ENCODE measurements at places on chromosomes 2 and 18.

- DNase-seq: peak; percentile 8
These were observed 750.2 kb downstream of the SLC4A3 start for GRCh38 chr2:220377482-220378155.

DNA sequence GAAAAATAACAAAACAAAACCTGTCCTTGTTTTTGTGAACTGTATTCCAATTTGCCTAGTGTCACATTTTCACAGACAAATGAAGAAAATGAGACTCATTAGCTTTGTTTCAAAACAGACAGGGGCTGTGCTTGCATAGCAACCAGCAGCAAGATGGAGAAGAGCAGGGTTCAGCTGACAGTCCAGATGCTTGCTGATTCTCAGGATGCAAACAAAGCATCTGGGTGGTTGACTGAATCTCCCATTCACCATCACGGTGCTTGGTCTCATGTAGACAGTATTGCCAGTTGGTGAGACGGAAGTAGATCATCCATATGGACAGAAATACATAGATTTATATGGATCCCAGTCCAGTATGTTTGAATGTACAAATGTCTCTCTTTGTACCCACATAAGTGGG is 326.8 kb downstream of the CCDC85A start:
- no peak for DNase-seq

DNA sequence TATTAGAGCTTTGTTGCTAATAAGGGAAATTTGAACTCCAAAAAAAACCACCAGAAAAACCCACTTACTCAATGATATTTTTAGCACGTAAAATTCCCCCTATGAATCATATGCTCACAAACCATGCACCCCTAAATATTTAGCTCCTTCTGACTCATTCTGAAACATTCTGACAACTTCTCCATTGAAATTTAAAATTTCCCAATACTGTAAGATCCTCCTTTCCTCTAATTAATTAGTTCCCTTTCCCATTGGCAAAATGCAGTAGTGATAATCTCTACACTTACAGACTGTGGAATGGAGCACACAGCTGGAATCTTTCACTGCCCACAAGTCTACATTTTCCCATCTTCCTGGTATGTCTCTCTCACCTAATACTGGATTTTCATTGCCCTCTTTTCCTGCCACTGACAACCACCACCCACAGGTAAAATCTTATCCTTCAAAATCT is 215.8 kb upstream of the ACVR2A start:
- DNase-seq: no peak

DNA sequence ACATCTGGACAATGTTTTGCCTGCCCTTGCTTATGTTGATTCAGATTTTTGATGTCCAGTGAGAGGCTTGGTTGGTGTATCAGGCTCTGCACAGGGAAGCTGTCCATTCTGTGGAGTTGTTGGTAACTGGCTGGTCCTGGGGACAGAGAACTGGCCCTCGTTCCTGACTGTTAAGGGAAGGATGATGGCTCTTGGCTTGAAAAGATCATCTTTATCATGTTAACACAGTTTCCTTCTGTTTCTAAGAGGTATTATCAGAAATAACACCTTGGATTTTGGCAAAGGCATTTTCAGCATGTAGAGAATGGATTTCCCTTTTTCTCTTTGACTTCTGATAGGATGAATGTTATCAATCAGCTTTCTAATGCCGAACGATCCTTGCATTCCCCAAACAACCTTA is 19.3 kb downstream of the STK25 start:
- no peak for DNase-seq

GRCh38 chr2:8926356-8926755 is 77.1 kb downstream of the MBOAT2 start:
- no peak for DNase-seq

GRCh38 chr2:226064932-226065570 is 665.5 kb downstream of the NYAP2 start:
- DNase-seq: no peak

DNA sequence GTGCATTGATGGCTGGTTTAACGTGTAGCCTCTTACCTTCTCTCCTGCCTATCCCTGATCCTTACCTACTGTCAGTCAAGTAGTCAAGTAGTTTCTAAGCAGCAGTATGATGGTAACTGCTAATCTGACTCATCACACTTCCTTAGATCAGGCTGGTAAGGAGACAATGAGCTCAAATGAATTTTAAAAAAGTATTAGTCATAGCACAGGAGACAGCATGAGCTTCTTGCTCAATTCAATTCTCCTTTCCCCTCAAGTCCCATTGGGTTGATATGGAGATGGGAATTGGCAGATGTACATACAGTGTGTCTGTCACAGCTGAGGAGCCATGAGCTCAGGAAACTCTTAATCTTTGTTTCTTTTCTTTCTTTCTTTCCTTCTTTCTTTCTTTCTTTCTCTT is 799.7 kb downstream of the LRP1B start:
- DNase-seq: peak; percentile 94

- DNase-seq: no peak
These were observed 224.4 kb downstream of the RAB3GAP1 start for GRCh38 chr2:135276525-135276924.

DNA sequence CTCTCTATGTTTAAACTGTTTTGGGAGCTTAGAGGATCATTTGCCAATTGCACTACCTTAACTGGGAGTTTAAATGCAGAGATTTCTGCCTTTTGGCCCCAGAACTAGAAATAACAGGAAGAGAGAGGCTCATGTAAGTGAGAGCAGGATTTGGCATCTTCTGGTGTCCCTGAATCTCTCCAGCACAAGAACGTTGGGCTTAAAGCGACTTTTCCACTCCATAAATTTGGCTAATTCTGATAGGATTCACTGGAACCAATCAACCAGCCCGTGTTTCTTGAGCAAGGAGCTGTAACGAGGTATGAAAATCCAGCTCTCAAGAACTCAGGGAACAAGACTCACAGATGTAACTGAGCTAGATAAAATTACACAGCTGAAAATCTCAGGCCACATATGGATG is 181.0 kb downstream of the C1D start:
- DNase-seq: no peak

GRCh38 chr2:172704072-172704936 is 31.3 kb upstream of the RAPGEF4 start:
- DNase-seq: peak; percentile 64

- DNase-seq: no peak
These were observed 831.7 kb upstream of the LRRTM1 start for GRCh38 chr2:81136296-81136695.

- no peak for DNase-seq
These were observed 45.9 kb upstream of the TXNDC2 start for GRCh38 chr18:9839853-9840252.

- no peak for DNase-seq
These were observed 155.5 kb downstream of the MYT1L start for GRCh38 chr2:2175381-2176090.

DNA sequence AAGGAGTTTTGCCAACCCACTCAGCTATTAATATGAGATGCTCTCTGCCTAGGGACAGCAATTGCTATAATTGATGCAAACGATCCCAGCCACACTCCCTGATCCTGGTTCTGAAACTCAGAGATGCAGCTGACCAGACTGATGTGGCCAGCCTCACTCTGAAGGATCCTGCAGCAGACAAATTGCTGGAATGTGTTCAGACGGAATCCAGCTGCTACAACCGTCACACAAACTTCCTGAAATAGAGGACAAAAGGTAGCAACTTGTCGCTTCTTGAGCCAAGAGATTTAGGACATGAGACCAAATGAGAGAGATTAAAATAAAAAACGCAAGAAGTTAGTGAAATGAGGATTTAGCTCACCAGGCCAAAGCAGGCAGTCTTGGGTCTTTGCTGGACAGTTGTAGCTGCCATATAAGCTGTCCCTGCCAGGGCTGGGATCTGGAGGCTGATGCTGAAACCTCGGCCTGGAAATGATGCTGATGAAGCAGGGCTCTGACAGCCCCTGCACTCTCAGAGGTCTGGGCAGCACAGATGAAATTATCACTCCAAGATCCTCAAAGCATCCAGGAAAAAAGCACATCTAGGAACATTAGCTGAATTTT is 8.3 kb upstream of the YWHAQ start:
- DNase-seq: peak; percentile 52

DNA sequence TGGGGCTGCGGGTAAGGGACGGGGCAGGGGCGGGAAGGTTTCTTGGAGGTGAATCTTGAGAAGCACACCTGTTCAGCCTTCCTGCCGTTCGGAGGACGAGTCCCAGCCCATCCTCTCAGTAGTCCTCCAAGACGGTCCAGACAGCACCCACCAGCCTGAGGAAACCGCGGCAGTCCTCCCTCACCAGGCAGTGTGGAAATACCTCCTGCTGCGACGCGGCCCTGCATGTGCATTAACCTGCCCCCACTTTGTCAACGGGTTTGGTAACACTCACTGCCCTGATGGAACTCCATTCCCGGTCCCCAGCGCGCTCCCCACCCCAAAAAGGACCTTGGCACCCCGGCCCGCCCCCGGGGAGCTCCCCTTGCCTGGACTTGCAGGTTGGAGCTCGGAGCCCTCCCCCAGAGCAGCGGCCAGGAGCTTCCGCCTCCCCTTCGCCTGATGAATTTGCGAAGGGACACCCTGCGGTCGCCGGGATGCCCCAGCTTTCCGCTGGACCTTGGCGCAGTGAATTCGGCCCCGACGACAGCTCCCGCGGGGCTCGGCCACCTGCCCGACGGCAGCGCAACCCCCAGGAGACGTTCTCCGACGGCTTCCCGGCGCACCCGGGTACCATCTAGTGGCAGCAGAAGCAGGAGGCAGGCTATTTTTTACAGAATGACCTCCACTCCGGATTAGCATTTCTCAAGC is 31.5 kb downstream of the ACVR1C start:
- DNase-seq: peak; percentile 29

DNA sequence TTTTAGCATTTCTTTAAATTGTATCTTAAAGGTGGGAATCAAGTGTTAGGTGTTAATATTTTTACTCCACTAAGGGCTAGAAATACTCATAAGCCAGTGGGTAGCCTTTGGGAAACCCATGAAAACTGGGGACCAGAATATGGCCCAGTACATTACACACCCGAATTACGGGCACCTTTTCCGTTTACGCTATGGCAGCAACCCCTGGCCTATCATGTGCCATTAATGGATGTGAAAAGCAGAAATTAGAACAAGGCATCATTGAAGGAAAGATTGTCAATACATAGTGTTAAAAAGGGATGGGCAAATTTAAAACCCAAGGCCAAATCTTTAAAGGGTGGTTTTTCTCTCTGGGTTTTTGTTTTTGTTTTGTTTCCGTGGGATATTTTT is 781 bp downstream of the FARP2 start:
- DNase-seq: no peak

GRCh38 chr18:34978953-34979608 is 62.1 kb upstream of the MAPRE2 start:
- DNase-seq: peak; percentile 96

DNA sequence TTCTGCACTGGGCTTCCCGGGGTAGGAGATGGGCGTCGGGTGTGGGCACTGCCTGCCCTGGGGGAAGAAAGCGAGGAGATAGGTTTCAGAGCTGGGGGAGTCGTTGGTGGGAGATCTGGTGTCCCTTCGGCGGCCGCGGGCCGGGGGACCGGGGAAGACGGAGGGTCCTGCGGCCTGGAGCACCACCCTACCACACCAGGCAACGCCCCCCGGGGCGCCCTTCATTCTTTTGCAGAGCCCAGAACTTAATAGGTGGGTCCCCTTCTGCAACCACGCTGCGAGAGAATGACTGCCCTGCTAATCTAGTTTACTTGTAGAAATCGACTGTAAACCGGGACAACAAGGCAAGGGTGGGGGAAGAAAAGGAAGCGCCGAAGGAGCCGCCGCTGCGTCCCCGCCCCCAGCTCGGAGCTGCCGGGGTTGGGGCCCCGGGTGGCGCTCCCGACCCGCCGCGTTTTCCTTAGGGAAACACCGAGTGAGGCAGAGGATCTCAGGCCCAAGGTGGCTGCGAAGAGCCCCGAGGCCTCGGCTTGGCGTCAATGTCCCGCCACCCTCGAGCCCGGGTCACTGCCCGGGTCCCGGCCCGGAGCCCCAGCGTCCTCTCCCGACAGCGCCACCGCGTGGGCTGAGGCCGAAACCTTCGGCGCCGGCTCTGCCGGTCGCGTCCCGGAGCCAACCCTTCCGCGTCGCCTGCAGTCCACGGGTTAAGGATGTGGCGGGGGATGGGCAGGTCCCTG is 5.4 kb upstream of the SATB2 start:
- DNase-seq: peak; percentile 38

DNA sequence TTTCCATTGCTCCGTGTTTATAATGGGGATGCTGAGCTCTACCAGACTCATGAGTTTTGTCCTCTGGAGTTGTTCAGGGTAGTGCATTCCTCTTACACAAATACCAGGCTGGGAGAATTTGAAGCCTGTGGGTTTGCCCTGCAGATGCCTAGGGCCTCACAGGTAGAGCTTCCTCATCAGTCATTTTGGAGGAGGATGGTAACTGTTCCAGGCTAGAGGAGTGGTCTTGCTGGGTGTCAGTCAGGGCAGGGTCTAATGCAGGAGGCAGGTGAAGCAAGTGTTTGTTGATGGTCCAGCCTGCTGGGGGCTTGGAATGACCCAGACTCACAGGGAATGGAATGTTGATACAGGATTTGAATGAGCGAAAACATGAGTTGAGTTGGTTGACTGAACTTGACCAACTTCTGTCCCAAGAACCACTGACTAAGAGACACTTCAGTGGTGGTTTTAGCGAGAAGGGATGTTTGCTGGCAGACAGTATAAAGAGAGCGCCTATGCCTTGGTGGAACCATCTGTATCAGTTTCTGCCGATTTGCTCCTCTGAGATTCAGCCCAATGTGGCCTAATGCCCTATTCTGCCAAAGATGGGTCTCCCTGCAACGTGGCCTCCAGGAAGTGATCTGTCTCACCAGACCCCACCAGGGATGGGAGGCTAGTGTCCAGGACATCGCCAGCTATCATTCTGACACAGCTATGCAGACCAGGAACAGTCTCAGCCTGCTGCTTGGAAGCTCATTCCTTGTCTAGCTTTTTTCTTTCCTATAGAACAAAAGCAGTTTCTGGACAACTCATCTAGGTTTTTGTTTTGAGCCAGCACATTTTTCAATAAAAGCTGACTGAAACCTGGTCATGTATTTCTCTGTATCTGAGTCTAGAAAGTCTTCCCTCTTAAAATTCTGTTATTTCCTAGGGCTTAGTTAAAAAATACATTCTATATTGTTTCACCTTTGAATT is 9.3 kb downstream of the IL1R2 start:
- DNase-seq: no peak

DNA sequence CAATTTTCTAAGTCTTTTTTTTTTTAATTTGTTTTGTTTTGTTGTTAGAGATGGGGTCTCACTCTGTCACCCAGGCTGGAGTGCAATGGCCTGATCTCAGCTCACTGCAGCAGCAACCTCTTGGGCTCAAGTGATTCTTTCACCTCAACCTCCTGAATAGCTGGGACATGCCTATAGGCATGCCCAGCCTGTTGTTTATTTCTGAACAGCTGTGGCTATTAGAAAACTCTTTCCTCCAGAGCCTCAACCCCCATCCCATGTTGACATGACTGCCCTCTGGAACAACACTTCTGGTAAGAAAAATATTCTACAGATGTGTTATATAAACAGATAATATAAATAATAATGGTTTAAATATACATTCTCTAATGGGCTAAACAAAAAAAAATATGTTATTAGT is 44.4 kb upstream of the TWSG1 start:
- DNase-seq: peak; percentile 65

DNA sequence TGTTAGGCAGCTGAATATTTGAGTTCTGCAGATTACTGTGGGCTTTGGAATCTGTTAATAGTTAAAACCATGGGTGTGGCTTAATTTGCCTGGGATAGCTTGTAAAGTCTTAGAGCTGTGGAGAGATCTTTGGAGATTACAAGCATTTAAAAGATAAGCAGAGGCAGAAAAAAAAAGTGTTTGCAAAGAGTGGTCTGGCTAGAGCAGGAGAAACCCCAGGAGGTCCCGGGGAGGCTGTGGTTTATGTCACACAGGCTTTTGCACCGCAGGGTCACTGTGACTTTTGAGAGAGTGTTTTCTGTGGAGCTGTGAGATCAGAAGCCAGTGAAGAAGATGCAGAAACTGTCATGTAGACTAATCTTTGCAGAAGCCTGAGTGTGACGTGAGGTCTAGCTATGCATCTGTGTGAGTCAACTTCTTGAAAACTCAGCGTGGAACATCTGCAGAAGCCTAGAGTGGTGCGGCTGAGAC is 49.0 kb downstream of the SETBP1 start:
- peak; percentile 91 for DNase-seq

Data from choroid plexus epithelial cell (primary cell).